ENCODE measurements at places on chromosomes 3 and 15.

DNA sequence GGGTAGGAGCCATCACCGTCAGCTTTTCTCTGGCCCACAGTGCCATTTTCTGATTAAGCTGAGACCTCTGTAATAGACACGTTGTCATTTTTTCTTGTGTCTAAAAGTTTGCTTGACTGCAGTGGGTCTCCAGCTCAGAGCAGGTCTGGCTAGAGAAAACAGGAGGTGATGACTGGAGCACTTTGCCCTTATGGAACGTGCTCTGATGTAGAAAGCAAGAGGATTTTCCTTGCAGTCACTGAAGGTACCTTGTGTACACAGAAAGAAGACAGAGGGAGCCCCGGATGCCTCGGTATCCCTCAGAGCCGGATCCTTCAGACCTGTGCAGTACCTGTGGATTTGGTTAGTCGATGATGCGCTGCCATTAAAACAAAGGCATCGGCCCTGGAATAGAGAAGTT is 76.2 kb downstream of the IGF1R start:
- DNase-seq: no peak

GRCh38 chr15:32998979-32999672 is 195.4 kb downstream of the FMN1 start:
- no peak for DNase-seq

GRCh38 chr3:108159105-108159504 is 63.1 kb downstream of the IFT57 start:
- DNase-seq: no peak

- DNase-seq: no peak
Measured at GRCh38 chr3:69762768-69763229, 23.5 kb downstream of the MITF start.

DNA sequence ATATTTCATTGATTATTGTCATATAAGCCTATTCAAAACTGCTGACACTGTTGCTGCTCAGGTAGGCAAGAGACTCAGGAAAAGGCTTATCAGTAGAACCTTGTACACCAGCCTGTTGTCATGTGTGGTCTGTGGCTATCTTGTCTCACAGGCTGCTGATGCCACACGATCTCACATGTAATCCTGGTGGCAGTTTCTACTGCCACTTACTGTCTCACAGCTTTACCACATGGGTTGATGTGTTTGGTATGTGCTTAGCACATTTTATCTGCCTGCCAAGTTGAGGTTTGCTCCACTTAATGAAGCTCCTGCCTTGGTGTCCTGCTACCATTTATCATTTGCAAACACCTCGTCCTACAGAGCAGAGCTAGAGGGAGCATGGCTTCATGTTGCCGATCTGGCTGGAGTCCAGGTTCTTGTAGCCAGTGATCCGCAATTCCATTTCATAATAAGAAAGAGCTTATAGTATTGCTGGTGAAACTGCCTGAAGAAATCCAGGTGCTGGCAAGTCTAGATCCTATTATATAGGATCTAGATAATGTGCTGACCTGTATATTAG is 637.9 kb downstream of the NLGN1 start:
- no peak for DNase-seq

DNA sequence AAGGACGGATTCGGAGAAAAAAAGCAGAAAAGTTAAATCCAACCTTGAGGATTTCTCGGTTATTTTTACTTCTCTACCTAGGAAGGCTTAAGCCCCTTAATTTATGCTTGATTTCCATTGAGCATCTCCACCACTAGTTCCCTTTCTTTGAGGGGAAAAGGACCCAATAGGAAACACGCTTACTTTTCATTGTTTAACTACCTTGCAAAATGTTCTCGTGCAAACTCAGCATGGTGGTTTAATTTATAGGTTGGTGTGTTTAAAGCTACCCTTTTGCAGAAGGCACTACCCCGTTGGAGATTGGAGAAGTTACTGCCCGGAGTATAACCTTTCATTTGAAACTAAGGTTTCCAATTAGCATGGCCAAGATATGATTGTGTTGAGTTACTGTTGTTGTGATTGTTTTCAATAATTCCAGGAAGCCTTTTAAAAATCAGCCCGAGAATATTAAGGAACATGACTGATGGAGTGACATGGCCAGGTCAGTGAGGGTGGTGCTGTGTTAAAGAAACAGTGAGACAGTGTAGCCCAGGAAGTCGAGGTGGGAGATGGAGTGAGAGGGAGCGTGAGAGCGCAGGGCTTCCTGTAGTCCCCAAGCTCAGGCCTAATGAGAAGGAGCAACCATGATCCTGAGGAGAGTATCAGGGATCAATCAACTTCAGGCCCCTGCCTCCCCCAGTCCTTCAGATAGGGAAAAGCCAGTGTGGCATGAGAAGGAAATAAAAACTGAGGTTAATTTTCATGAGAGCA is 76.6 kb downstream of the AQP9 start:
- no peak for DNase-seq

- no peak for DNase-seq
Measured at GRCh38 chr3:155753038-155753639, 8.3 kb upstream of the PLCH1 start.

GRCh38 chr3:103624271-103624670 is 1189.5 kb downstream of the ZPLD1 start:
- DNase-seq: no peak

DNA sequence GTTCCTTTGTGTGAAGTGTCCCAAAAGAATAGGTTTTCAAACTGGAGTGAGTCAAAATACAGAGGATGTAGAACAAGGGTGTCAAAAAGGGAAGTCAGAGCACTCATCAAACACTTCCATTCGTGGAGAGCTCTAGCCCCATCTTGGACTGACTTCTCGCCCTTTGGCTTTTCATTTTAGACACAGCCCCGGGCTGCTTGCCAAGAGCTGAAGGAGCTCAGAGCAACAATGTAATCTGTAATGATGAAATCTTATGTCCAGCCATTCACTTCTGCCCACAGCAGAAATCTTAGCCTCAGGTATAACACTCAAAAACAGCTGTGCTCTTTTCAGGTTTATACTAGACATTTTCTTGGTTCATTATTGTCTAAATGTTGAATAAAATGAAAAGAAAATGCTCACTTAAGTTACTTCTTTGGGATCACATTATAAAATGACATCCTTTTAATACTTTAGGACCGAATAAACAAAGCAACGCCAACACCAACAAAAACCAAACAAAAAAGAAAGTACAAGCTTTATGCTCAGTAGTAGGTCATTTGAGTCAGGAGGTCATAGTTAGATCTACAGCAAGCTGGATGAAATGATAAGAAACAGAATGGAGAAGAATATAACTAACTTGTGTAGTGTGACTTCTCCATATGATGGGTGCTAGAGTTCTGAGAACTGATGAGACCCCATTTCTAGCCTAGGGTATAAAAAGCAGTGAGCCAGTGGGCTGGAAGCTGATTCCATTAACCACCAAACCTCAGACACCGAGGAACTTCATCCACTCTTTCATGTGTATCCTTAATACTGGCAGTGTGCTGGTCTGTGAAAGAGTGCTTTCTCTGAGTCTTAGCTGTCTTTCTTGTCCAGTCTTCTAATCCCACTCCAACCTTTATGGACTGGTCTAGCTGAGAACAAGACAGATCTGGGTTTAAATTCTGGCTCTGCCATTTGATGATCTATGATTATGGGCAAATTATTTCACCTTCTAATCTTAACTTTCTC is 131.8 kb upstream of the SLC7A14 start:
- DNase-seq: no peak

GRCh38 chr3:48505146-48505545 is 1.2 kb upstream of the SHISA5 start:
- DNase-seq: no peak

DNA sequence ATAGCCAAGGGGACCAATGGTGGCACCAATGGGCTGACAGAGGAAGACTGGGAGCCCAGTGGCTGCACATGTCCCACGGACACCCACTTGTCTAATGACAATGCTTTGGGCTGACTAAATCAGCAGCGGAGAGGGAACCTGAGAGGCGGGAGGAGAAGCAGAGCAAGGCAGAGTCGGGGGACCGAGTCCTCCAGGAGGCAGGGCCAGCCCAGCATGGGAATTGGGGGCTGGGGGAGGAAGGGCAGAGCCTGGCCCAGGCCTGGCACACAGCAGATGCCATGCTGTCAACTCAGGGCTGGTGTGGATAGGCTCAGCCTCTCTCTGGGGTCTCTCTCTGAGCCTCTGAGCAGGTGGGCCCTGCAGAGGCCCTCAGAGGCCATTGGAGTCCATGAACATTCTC is 78.4 kb upstream of the KLF13 start:
- DNase-seq: no peak

DNA sequence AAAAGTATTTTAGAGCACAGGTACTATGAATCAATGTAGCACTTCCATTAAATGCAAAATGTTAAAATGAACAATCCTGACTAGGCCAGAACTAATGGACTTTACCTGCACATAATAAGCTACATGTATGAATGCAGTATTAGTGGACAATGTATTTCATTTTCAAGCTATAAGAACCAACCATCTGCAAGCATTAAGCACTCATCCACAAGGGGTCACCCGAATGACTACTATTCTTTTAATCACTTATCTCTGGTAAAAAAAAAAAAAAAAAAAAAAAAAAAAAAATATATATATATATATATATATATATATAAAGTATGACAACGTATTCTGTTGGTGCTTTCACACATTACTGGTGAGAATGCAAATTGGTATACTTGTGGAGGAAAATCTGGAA is 7.2 kb downstream of the HERC1 start:
- no peak for DNase-seq

GRCh38 chr15:28265334-28266019 is 56.5 kb downstream of the HERC2 start:
- no peak for DNase-seq

DNA sequence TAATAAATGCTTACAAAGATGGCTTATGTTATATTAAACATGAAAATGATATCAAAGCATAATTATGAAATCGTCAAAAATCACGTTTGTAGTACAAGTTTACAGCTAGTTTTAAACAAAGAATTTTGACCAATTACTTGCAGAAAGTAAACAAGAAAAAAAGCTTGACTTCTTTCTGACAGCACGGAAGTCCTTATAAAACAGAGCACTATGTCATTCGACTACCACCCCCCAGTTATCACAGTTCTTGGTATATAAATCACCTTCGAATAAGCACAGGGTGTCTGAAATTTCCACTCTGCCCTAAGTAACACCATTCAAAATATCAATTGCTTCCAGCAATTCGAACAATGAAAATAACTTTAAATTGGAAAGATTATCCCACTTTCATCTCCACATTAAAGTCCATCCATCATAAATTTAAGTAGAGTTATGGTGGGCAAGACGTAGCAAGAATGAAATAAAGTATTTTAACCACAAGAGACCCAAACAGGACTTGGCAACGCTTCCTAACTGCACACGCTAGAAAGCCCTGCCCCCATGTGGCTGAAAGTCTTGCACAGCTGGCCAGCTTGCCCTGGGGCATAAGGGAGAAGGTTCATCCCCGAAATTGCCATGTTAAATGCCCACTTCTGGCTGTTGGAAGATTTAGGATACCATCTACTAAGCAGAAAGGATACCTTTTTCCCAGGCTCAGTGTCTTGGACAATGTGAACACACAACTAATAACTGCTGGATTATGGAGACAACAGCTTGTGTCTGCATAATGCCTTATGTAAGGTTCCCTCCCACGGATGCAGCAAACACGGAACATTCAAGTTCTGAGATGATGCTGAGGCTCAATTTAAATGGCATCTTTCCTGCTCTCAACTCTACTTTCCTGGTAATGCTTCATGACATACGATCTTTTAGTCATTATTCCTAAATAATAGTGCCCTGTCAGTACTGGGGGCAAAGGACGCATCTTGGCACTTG is 116.4 kb upstream of the TJP1 start:
- no peak for DNase-seq

- DNase-seq: no peak
Measured at GRCh38 chr15:99433026-99433756, 132.6 kb upstream of the MEF2A start.

DNA sequence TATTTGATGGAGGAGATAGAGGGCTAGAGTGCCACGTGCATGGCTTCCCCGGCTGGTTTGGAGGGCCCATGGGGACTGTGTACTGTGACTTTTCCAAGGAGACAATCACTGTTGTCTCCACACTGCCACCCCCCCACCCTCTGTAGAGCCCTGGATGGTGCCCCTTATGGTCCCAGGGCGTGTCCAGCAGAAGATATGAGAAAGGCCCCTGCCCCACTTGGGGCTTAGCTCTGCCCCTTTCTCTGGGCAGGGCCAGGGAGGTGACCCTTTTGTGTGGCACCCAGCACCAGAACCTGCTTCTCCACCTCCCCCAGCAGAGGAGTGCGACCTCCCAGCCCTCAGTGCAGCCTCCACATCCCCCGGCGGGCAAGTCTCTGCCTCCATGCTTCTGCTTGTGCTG is 32.1 kb downstream of the SPSB4 start:
- DNase-seq: no peak

- no peak for DNase-seq
Measured at GRCh38 chr3:87949189-87949878, 109.5 kb downstream of the CGGBP1 start.

DNA sequence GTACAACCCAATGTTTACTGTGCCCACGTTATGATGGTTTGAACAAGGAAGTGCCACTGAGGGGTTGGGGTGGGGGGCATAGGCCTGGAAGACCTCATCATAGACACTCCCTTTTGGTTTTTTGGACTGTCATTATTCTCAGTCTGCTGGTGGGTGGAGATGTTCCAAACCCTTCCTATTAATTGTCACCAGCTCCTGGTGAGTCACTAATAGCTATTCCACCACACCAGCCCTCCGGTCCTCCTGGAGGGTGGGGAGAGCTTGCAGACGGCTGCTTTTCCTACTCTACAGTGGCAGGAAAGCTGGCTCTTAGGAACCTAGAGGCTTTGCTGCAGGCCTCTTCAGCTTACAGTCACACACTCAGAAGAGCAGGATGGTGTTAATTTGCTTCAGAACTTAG is 9.0 kb upstream of the COPG1 start:
- no peak for DNase-seq

- no peak for DNase-seq
Measured at GRCh38 chr3:57164657-57165573, at the start of gene IL17RD. TSS of gene IL17RD (minus strand) at chr3:57165353. CDS start at chr3:57165286, 67 bp downstream.

DNA sequence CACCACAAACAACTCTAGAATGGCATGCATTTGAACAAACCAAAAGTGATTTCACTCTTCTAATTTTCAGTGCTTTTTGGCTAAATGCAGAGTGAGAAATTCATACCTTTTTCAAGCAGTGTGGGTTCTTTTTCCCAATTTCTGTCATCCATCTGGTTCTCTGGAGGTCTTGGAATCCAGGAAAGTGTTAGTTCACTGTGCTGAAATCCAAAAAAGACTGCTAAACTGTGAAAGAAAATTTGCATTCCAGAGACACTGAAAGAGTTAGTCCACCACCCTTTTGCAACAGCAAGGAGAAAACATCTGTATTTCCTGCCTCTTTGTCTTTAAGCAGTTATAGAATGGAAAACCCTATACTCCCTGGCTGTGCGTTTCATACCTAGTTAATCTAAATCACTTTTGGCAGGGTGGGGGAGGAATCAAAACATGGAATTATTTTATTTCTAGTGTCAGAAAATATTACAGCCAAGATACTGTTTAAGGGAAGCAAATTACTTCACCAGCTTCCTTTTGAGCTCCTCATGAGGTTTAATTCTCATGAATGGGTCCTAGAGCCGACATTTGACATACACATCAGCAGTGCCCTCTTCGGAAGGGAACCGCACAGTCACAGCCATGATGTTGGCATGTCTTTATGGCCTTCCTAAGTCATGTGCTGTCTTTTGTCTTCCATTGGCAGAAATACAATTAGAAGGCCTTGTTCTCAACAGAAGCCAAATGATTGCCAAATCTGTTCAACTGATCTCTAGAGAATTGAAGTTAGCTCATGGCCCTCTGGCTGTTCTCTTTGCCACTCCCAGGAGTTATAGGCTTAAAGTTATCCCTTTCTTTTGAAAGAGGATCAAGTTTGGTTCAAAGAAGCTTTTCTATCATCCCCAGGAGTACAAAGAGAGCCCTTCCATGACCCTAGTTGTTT is 317.7 kb upstream of the TPRG1 start:
- DNase-seq: no peak
